ENCODE measurements at places on chromosomes 16 and 17.

DNA sequence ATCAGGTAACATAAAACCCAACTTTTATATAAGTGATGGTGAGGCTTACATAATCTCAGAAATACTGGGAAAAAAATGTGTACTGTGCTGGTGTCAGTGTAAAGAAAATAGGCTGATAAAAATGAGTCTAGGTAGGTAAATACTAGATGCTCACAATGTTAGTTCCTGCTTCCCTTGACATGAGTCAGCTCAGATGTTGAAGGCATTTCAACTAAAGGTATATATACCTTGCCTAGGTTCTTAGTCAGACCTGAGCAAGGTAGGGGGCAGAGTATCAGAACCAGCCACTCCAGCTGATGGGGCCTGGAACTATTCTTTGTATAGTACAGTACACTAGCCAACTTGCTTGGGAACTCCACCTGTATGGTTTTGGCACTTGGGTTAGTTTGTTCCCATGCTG lies 51.0 kb upstream of the CA10 start:
- no peak for DNase-seq

DNA sequence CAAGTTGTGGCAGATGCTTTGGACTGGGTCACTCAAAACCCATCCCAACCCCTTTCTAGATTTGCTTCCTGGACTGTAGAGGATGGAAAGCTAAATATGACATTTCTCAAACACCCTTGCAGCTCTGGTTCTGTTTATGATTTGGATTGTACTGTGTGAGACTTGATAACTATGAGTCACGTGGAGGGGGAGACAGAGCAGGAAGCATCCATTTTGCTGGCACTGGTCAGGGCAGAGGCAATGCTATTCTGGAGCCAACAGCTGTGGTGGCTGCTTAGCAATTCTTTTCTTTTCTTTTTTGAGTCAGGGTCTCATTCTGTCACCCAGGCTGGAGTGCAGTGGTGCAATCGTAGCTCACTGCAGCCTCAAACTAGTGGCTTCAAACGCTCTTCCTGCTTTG lies 13.6 kb upstream of the TERF2 start:
- DNase-seq: no peak

- no peak for DNase-seq
Observed at GRCh38 chr16:89984216-89984615, 35.0 kb downstream of the DBNDD1 start.

DNA sequence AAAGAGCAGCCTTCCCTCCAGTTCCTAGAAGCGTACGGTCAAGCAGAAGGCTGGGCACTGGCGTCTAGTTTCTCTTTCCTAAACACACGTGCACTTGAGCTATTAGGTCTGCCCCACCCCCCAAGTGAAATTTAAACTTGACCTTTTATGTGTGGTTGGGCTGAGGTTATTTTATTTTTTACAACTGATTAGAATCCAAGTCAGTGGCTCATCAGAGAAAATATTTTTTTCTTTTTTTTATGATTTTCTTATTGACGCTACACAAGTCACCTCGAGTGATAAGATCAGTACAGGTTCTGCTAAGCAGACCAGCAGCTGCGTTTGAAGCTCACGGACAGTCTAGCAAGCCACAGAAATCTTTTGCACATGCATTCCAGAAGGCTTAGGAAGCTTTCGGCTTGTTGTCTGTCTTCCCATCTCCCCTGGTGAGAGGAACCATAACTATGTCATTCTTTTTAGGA lies 95.1 kb downstream of the ZFHX3 start:
- no peak for DNase-seq
